ENCODE measurements at places on chromosomes 13 and 19. TPM values are rescaled to one million over a fixed set of nuclear protein-coding genes. Genes with fewer than 3 reads are reported as not detected.

C19orf85 gene
- not detected for total RNA-seq

C13orf46 gene
- total RNA-seq = 0.16 TPM

ZNF761 gene
- 16.1 TPM for total RNA-seq

- H3K27ac ChIP-seq = no peak overlapping the region
- H3K27me3 ChIP-seq = no peaks in the 10 kb centered on the region
- H3K36me3 ChIP-seq = peaks cover 22% of the 10 kb centered on the region
- DNase-seq = no peak
- no peaks in the 10 kb centered on the region for H3K4me1 ChIP-seq
Observed at GRCh38 chr19:12346896-12347295, 13.5 kb upstream of the ZNF563 start.
